ENCODE measurements at places on chromosomes 5 and 9.

GRCh38 chr9:91945277-91946085 is 4.5 kb downstream of the ROR2 start:
- DNase-seq = no peak

GRCh38 chr5:13939638-13940037 is 4.8 kb downstream of the DNAH5 start:
- DNase-seq = no peak

- no peak for DNase-seq
These were observed 119.5 kb upstream of the MTAP start for GRCh38 chr9:21682981-21683380.

DNA sequence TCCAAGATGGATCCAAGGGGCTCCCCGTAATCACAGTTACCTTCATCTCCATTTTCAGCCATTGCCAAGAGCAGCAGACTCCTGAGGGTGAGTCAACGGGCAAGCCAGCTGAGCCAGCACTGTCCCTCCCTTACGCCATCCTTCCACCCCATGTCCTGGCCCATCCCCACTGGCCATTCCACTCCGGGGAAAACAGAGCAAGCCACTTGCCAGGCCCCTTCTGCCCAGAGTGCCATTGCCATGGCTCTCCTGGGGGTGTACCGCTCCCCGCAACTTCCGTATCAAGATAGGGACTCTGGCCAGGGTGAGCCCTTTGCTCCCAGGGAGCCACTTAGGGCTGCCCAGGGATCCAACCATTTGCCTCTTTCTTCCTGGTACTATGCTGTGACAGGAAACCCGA is 48.9 kb upstream of the CDKN2AIPNL start:
- DNase-seq = no peak

DNA sequence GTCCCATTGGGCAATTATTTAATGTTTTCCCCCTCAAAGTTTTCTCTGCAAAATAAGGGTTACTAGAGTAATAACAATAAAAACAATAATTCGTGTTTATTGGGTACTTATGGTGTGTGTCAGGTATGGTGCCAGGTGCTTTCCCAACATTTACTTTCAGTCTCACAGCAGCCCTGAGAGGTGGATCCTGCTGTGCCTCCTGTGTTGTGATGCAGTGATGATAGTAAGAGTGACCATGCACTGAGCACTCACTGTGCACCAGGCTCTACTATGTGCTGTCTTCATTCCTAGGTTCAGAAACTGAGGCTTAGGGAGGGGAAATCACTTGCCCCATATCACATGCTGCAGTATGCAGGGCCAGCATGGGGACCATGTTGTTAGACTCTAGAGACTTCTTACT is 15.5 kb downstream of the OTULINL start:
- DNase-seq = no peak

DNA sequence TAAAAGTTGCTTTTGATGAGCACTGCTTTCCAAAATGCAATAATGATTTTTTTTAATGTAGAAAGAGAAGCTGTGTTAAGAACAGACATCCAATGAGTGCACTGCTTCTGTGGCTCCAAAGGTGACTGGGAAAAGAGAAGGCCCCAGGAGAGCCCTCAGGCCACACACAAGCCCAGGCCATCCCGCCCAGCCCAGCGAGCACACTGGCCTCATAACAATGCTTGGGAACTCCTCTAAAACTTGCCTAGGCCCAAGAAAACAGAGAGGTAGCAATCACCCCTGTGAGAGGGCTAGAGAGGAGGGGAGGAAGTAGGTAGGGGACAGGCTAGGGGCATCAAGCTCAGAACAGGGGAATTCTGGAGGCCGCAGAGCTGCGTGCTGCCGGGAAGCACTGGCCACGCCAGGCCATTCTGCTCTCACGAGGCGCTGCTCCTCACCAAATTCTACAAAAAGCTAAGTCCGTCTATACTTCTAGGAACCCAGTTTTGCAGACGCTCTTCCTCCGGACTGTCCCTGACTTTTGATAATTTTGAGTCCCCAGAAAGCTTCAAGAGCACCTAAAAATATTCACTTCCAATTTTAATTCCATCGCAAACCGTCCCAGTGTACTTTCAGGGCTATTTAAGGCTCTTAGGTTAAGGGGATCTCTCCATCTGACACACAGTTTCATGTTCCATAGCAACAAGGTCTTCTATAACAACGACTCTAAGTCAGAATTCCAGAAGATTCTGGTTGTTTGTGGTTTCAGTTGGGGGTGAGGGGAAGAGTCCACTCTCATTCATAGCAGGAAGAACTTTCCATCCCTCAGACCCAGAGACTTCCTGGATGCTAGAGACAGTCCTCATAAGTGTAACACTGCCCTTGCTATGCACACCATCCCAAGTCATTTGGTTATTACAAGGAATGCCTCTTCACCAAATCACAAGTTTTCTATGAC is 51.0 kb downstream of the HABP4 start:
- DNase-seq = no peak

DNA sequence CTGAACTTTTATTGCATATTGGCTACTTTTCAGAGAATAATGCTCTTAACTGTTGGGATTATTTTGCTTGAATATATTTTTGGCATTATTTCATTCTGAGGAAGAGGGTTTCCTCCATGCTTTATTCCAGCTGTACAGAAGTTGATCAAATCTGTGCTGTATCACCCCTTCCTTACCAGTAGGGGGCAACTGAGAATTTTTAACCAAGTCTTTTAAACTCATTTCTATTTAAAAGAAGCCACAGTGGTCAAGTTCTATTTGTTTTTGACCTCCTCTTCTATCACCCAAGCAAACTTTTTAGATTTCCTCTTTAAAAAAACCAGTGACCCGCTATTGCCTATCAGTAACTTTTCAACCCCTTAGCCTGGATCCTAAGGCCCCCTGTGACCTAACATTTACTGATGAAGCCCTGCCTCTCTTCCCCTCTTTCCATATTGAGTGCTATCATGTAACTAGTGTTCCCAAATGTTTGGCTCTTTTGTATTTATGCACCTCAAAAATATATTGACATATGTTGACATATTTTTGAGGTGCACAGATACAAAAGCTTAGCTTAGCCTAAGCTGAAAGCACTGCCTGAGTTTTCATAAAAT is 80.6 kb downstream of the FBXO4 start:
- no peak for DNase-seq

DNA sequence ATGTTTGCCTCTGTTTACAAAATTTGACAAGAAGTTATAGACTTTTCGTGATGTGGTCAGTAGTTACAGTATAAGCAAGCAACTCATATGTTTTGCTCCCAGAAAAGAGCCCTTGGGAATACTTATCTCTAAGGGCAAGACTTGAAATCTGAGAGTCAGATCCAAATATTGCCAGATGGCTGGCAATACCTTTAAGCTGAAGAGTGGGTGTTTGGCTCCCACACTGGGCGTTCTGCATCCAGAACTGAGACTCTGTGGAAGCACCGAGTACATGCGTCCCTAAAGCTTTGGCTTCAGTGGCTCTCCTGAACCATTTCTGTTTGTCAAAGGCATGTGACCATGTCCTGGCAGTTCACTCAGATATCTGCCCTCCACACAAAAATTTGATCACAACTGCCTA is 194.1 kb downstream of the DCP2 start:
- DNase-seq = no peak

DNA sequence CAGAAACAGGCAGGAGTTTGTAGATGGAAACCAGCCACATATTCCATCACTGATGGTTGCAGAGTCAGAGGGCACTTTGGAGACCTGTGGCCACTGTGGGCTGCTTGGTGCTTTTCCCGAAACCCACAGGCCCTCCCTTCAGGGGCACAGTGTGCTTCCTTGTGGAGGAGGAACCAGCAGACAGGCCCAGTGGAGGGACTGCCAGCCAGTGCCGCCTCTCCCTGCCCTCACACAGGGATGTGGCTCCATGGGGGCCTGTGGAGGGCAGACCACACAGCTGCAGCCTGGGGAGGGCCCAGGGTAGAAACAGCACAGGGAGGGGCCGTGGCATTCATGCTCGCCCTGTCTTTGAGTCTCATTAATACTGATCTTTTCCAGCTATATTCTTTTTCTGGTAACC is 35.2 kb downstream of the CEP72 start:
- DNase-seq = no peak

- no peak for DNase-seq
These were observed 355.9 kb downstream of the PRELID2 start for GRCh38 chr5:145479271-145479670.

- DNase-seq = no peak
These were observed 21.5 kb downstream of the TNFSF8 start for GRCh38 chr9:114908805-114909448.

- no peak for DNase-seq
These were observed 2.9 kb upstream of the MYOZ3 start for GRCh38 chr5:150658121-150658520.

GRCh38 chr5:66306105-66306843 is 162.2 kb downstream of the SREK1 start:
- no peak for DNase-seq

GRCh38 chr5:82252744-82253143 is 25.4 kb downstream of the RPS23 start:
- no peak for DNase-seq

DNA sequence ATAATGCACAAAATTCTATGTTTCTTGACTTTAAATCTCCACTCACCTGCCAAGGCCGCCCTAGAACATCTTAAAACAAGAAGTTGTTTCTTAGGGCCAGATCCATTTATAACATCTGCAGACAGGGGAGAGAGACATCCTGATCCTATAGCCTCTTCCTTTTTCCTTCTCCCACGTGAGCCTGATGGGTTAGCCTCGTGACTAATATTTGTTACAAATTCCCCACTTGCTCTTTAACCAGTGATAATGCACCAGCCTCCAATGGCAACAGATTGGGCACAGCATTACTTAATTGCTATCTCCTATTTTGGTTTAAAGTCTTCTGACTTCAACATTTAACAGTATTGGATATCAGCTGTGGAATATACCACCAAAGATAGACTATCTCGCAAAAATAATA is 196.5 kb downstream of the GADD45G start:
- no peak for DNase-seq

GRCh38 chr5:79076819-79077218 is 7.3 kb downstream of the BHMT2 start:
- DNase-seq = no peak

DNA sequence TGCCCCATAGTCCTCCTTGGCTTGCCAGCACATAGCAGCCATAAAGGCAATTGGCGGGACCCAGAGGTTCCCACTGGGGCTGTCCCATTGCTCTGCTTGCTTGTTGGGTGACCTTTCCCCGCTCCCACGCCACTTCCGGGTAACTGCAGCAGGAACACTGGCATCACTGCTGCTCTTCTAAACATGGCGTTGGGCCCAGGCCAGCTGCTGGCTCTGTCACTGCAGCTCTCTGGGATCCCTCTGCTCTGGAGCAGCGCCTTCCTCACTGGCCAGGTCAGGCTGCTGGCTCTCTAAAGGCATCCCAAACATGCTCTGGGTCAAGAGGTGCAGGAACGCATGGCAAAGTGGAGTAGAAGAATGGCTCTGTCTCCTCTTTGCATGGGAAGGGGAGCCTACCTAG is 92.9 kb downstream of the DRD1 start:
- no peak for DNase-seq

GRCh38 chr5:178770621-178771020 is 40.2 kb upstream of the ZNF354A start:
- no peak for DNase-seq
